ENCODE measurements at places on chromosomes 16 and 17. TPM values are rescaled to one million over a fixed set of nuclear protein-coding genes. Genes with fewer than 3 reads are reported as not detected.

Gene KIF19
- total RNA-seq, result not detected

Gene ARL5C
- total RNA-seq, result not detected

Gene FAM171A2
- 0.19 TPM for total RNA-seq

Gene TEX19
- total RNA-seq, result 0.23 TPM

Gene ASPHD1
- 1.3 TPM for total RNA-seq

Gene SSTR5
- not detected for total RNA-seq

Gene PRAC1
- total RNA-seq, result not detected

Gene PPY
- total RNA-seq, result not detected

Gene NR1D1
- 4.8 TPM for total RNA-seq

Gene DCTN5
- 88.0 TPM for total RNA-seq

Gene CTRB2
- total RNA-seq, result not detected

Gene C16orf54
- total RNA-seq, result 17.3 TPM

Gene TMC8
- total RNA-seq, result 133 TPM

Gene FOXF1
- not detected for total RNA-seq

Gene SMIM36
- total RNA-seq, result not detected

Gene OR1F1
- not detected for total RNA-seq

Gene FAM83G
- total RNA-seq, result 10.4 TPM

Gene NPIPA7
- total RNA-seq, result 7.4 TPM

All from activated naive CD8-positive, alpha-beta T cell treated with anti-CD3 and anti-CD28 coated beads for 36 hours (primary cell).